Bone marrow (tissue), 2 donors: ENCODE measurements at places on chromosomes 11 and 22.

DNA sequence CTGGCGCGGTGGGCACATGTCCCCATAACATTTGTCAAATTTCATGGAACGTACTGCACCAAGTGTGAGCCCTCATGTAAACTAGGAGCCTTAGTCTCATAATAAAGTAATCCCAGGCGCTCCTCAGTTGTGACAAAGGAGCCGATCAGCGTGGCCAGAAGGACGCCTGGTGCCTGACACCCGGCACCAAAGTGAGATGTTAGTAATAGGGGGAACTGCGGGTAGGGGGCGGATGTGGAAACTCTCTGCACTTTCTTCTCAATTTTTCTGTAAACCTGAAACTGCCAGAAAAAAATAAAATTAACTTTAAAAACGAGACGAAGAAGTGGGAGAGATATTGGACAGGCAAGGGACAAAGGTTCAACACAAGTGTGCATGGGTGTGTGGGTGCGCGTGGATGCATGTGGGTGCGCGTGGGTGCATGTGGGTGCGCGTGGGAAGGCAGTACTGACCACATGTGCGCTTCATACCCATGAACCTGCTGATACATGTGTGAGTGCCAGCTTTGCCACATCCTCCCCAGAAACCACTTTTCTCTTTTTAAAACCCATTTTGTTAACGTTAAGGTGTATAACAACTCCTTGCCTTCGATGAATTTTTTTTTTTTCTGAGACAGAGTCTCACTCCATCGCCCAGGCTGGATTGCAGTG lies 55.4 kb upstream of the LINC01488 start:
- no peak for DNase-seq

GRCh38 chr11:34340653-34341052 lies 17.2 kb downstream of the ABTB2 start:
- no peak for DNase-seq

- DNase-seq = peak; percentile 34
These were observed 15.5 kb upstream of the UPK3A start for GRCh38 chr22:45268958-45269844.

- DNase-seq = no peak
These were observed 49.0 kb downstream of the JHY start for GRCh38 chr11:122931510-122931909.

DNA sequence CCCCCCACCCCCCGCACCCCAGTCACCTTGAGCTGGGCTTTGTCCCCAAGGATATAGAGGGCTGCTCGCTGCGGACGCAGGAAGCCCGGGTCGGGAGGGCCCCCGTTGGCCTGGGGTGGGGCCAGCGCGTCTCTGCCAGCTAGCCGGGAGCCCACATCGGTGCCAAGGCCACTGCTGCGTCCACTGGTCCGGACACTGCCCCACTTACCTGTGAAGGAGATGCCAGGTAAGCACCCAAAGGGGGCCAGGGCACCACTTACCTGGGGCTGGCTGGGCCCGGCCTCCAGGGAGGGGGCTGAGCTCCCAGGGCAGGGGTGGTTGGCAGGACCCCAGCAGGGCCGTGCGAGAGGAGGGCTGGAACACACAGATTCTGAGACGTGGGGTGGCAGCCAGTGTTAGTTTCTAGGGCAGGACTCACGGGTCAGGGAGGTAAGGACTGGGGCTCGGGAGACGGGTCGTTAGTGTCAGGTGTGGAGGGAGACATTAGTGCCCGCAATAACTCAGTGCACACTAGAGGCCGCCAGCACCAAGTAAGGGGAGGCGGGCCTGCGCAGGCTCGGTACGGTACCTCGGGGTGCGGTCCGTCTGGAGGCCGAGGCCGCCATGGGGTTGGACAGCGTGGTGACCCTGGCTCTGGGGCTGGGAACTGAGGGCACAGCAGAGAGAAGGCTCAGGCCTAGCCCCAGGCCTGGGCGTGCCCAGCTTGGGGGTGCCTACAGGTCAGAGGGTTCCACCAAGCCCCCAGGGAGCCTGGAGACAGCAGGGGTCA lies 18.2 kb downstream of the SBF1 start:
- no peak for DNase-seq

DNA sequence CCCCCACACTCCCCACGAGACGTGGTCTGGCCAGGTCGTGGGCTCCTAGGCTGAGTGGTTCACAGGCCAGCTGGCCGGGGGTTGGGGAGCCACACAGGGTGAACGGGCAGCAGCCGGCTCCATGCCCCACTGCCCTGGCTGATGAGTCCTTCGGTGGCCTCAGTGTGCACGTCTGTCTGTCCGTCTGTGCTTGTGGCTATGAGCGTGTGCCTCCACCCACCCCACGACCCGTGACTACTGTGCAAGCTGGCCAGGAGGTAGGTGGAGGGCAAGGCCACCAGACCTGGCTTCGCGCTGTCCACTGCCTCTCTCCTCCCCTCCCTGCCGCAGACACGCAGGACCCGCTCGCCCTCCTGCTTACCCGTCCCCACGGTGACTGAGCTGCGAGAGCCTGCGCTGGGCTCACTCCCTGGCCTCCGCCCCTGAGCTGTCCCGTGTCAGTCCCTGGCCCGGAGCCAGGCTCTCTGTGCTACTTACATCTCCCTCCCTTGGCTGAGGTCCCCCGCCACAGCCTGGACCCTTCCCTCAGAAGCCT lies 14.1 kb downstream of the CSDC2 start:
- no peak for DNase-seq

- peak; percentile 91 for DNase-seq
These were observed 1.4 kb upstream of the NEAT1 start for GRCh38 chr11:65420979-65421793.

GRCh38 chr22:33492210-33492651 lies 428.0 kb downstream of the LARGE1 start:
- DNase-seq = no peak

GRCh38 chr11:38254913-38255312 lies 1656.9 kb upstream of the RAG2 start:
- DNase-seq = no peak

GRCh38 chr11:63791495-63792167 lies 21.6 kb upstream of the SPINDOC start:
- no peak for DNase-seq

GRCh38 chr11:65718964-65719492 lies 1.6 kb downstream of the RNASEH2C start:
- no peak for DNase-seq

- no peak for DNase-seq
These were observed 38.3 kb downstream of the KCNJ4 start for GRCh38 chr22:38416621-38417251.

- DNase-seq = no peak
These were observed 68.9 kb downstream of the C22orf31 start for GRCh38 chr22:28992565-28993356.

DNA sequence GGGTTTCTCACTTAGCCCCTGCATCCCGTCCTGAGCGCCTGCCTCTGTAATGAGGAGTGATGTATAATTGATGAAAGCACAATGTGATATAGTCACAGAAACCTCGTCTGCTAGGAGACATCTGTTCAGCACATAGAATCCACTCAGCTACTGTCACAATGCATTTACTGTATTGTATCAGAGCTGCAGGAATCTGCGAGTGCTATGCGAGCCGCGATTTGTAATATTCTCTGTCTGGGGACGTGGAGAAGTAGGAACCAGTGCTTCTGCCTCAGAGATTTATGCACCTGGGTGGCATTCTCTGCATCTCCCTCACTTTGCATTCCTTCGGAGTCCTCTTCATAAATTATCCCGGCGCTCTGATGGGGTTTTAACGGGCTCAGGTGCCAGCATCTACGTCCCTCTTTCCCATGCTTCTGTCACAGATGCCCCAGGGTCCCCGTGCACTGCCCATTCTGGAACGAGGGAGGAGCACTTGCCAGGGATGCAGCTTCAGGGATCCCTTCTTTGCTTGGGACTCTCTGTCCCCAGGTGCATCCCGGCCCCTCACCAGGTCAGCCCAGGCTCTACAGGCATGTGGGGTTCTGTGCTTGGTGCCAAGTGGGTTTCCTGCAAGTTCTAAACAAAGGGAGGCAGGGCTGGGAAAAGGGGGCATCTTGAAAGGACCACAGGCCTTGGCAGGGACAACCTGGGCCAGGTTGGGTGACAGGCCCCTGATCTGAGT lies 205.5 kb downstream of the DSCAML1 start:
- no peak for DNase-seq

- DNase-seq = no peak
These were observed 547.6 kb downstream of the BUD13 start for GRCh38 chr11:116225236-116225635.

DNA sequence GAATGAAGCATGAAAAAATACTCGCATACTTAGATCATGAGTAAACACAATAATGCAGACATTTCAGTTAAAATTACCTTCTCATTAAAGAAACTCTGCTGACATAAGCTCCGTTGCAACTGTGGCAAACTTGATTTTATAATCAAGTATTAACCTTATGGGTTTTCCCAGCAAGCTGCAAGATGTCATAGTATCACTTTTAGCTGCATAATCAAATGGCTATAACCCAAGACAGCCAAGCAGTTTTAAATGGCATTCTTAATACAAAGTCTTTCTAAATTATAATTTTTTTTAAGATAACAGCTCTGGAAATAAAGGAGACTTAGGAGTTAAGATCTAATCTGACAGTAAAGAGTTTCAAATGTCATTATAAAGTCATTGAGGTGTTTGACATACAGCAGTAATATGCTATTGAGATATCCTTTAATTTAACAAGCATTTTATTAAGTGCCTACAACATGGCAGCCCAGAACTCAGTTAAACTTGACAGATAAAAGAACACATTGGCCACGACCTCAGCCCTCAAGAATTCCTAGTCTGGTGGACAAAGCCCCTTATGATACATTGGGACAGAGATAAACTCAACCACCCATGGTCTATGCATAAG lies 163.1 kb upstream of the FAT3 start:
- DNase-seq = no peak

DNA sequence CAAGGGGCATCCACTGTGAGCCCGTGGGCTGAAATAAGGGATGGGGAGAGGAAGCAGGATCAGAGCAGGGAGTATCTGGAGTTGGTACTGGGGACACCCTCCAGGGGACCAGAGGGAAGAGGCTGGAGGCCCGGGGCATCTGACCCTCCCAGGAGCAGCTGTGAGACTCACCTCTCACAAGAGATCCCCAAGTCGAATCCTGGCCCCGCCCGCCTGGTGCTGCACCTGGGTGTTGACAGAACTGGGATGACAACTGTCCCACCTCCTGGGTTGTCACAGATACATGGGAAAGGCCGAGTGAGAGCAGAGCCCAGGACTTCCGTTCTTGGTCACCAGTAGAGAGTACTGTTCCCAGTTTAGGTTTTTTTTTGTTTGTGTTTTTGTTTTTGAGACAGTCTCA lies 78.9 kb downstream of the CELSR1 start:
- no peak for DNase-seq

GRCh38 chr22:27935897-27936296 lies 16.8 kb upstream of the PITPNB start:
- DNase-seq = no peak

DNA sequence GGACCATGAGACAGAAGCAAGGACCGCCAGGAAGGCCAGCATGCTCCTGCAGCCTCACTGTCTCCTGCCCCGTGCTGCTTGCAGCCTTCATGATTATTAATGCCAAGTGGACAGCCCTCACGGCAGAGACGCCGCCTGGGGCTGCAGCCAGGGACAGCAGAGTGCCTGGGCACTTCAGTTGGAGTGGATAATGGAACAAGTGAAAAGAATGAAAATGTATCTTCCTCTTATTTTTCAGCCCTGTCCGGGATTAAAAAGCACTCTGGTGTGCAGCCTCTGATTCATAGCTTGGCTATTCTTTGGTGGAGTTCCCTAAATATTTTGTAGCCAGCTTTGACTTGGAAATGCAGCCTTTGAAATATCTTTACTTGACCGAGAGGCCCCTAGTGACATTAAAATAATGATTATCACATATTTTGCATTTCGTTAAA lies 1404.2 kb downstream of the BRD1 start:
- DNase-seq = no peak

- peak; percentile 51 for DNase-seq
These were observed 650 bp upstream of the CHID1 start for GRCh38 chr11:911031-911889.

GRCh38 chr11:95266751-95267374 lies 35.9 kb upstream of the SESN3 start:
- no peak for DNase-seq

DNA sequence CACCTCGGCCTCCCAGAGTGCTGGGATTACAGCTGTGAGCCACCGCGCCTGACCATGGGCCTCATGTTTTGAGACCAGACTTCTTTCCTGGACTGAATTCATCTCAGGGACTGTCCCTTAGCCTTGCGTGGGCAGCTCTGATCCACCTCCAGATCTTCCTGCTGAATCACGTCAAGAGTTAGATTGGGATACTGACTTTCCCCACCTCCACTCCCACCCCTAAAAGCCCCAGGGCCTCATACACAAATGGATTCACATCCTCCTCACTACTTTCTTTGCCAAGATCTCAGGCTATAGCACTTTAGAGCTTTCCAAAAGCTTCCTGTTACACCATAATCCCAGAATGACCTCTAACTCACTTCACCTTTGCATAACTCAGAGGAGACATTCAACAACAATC lies 12.1 kb downstream of the CCDC87 start:
- DNase-seq = no peak
